ENCODE measurements at places on chromosomes 13 and 19. TPM values are rescaled to one million over a fixed set of nuclear protein-coding genes. Genes with fewer than 3 reads are reported as not detected.

- no peak overlapping the region for H3K27ac ChIP-seq
- H3K4me3 ChIP-seq, result no peak overlapping the region
- no peaks in the 10 kb centered on the region for H3K27me3 ChIP-seq
- H3K4me1 ChIP-seq, result no peaks in the 10 kb centered on the region
- no peak for DNase-seq
- no peaks in the 10 kb centered on the region for H3K36me3 ChIP-seq
These were observed 52.4 kb downstream of the CHST8 start for GRCh38 chr19:33673996-33674625.

CLC gene
- not detected for total RNA-seq

- H3K27ac ChIP-seq, result no peak overlapping the region
- no peaks in the 10 kb centered on the region for H3K4me1 ChIP-seq
- H3K36me3 ChIP-seq, result no peaks in the 10 kb centered on the region
- no peaks in the 10 kb centered on the region for H3K27me3 ChIP-seq
- no peak overlapping the region for H3K4me3 ChIP-seq
These were observed 333.4 kb downstream of the ITGBL1 start for GRCh38 chr13:101785858-101786257.

DCT gene
- total RNA-seq, result 0.54 TPM

DAND5 gene
- 0.87 TPM for total RNA-seq

DNA sequence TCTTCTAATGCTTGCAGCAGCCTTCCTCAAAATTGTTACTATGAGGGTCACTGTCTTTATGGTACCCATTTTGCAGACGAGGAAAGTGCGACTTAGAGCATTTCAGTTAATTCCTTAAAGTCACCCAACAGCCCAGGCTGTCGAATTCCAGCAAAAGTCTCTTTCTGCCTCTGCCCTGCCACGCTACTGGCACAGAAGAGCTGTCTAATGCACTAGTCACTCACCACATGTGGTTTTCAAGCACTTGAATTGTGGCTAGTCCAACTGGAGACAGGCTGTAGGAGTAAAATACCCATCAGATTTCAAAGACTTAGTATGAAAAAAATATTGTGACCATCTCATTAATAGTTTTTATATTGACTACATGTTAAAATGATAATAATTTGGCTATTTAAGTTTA lies 1.7 kb downstream of the FPR1 start:
- H3K27me3 ChIP-seq, result no peaks in the 10 kb centered on the region
- no peaks in the 10 kb centered on the region for H3K4me1 ChIP-seq
- H3K4me3 ChIP-seq, result no peak overlapping the region
- no peak overlapping the region for H3K27ac ChIP-seq
- no peak for DNase-seq

GRCh38 chr13:48476686-48477085 lies 56.2 kb downstream of the RCBTB2 start:
- H3K4me3 ChIP-seq, result no peak overlapping the region

DNA sequence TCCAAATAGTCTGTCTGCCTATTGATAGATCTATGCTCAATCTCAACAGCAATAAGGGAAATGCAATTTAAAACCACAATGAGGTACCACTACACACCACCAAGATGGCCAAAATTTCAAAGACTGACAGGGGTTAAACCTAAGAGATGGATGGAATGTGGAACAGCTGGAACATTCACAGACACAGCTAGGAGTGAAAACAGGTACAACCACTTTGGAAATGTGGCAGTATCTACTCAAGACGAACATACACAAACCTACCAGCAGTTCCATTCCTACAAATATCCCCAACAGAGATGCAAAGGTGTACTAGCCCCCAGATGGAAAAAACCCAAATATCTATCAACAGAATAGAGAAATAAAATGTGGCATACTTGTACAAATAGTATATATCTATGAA lies 86.4 kb downstream of the TSC22D1 start:
- no peak for DNase-seq
- no peak overlapping the region for H3K4me3 ChIP-seq
- no peaks in the 10 kb centered on the region for H3K4me1 ChIP-seq
- no peaks in the 10 kb centered on the region for H3K36me3 ChIP-seq
- no peak overlapping the region for H3K27ac ChIP-seq

CYP4F11 gene
- total RNA-seq, result not detected

- H3K27me3 ChIP-seq, result no peaks in the 10 kb centered on the region
- no peak for DNase-seq
- H3K4me1 ChIP-seq, result no peaks in the 10 kb centered on the region
- no peak overlapping the region for H3K27ac ChIP-seq
These were observed 296.5 kb downstream of the LMO7 start for GRCh38 chr13:75932636-75933035.

GRCh38 chr13:41827507-41828213 lies 133.2 kb downstream of the VWA8 start:
- no peaks in the 10 kb centered on the region for H3K27me3 ChIP-seq
- H3K4me3 ChIP-seq, result no peak overlapping the region
- H3K27ac ChIP-seq, result peak overlapping the region; percentile 19
- H3K36me3 ChIP-seq, result no peaks in the 10 kb centered on the region
- DNase-seq, result peak; percentile 46
- H3K4me1 ChIP-seq, result peaks cover 26% of the 10 kb centered on the region

GRCh38 chr19:10226376-10227025 lies 4.6 kb downstream of the S1PR2 start:
- no peaks in the 10 kb centered on the region for H3K36me3 ChIP-seq
- H3K27me3 ChIP-seq, result no peaks in the 10 kb centered on the region

GRCh38 chr19:13734751-13735150 lies 29.6 kb upstream of the MRI1 start:
- no peak overlapping the region for H3K27ac ChIP-seq
- no peak overlapping the region for H3K4me3 ChIP-seq
- H3K4me1 ChIP-seq, result peaks cover 21% of the 10 kb centered on the region
- no peaks in the 10 kb centered on the region for H3K27me3 ChIP-seq
- no peaks in the 10 kb centered on the region for H3K36me3 ChIP-seq

- H3K27ac ChIP-seq, result no peak overlapping the region
- no peak for DNase-seq
- no peaks in the 10 kb centered on the region for H3K36me3 ChIP-seq
These were observed 115.2 kb upstream of the VSTM2B start for GRCh38 chr19:29410601-29411000.

- peaks cover 8% of the 10 kb centered on the region for H3K4me1 ChIP-seq
- H3K4me3 ChIP-seq, result no peak overlapping the region
- no peaks in the 10 kb centered on the region for H3K36me3 ChIP-seq
- H3K27me3 ChIP-seq, result no peaks in the 10 kb centered on the region
- peak; percentile 80 for DNase-seq
These were observed 4.2 kb upstream of the DAND5 start for GRCh38 chr19:12965017-12965811.

- no peaks in the 10 kb centered on the region for H3K36me3 ChIP-seq
- H3K4me1 ChIP-seq, result no peaks in the 10 kb centered on the region
- no peaks in the 10 kb centered on the region for H3K27me3 ChIP-seq
- no peak overlapping the region for H3K4me3 ChIP-seq
These were observed 20.5 kb downstream of the DZIP1 start for GRCh38 chr13:95624020-95624419.

RGCC gene
- 38.3 TPM for total RNA-seq

DNA sequence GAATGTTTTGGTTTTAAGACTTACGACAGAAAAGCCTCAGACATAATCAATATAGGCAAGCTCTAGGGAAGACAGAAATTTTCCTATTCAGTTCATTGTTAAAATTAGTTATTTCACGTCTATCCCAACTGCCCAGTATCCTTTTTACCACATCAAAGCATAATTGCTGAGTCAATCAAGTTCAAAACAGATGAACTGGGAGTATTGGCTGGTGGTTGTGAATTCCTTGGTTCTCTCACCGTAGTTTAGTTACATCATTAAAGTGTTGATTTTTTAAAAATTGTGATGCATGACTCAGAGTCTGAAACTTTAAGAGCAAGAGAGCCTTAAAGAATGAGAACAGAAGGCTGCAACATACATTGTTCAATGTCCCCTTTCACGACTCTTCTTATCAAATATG lies 143.3 kb upstream of the FREM2 start:
- no peaks in the 10 kb centered on the region for H3K36me3 ChIP-seq
- no peak overlapping the region for H3K27ac ChIP-seq
- H3K4me1 ChIP-seq, result no peaks in the 10 kb centered on the region
- no peak for DNase-seq

- H3K27me3 ChIP-seq, result no peaks in the 10 kb centered on the region
- H3K27ac ChIP-seq, result no peak overlapping the region
- H3K36me3 ChIP-seq, result no peaks in the 10 kb centered on the region
- H3K4me3 ChIP-seq, result no peak overlapping the region
- no peaks in the 10 kb centered on the region for H3K4me1 ChIP-seq
These were observed 68.7 kb downstream of the SLC7A1 start for GRCh38 chr13:29526741-29527140.

KLF1 gene
- total RNA-seq, result not detected

ZNF549 gene
- 6.7 TPM for total RNA-seq

DNA sequence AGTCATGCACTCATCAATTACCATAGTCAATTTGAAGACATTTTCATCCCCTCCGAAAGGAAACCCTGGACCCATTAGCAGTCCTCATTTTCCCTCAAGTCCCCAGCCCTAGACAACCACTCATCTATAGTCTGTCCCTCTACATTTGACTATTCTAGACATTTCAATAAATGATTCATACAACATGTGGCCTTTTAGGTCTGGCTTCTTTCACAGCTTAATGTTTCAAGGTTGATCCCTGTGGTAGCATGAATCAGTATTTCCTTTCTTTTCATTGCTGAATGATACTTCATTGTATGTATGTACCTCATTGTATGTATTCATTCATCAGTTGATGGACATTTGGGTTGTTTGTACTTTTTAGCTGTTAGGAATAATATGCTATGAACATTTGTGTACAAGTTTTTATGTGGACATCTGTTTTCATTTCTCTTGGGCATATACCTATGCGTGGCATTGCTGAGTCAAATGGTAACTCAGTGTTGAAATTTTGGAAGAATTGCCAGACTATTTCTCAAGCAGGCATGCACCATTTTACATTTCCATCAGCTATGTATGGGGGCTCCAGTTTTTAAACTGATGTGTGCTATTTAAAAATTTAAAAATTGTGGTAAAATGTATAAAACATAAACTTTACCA lies 18.4 kb downstream of the SPATA13 start:
- no peak overlapping the region for H3K4me3 ChIP-seq
- H3K27me3 ChIP-seq, result no peaks in the 10 kb centered on the region
- DNase-seq, result no peak
- peaks cover 17% of the 10 kb centered on the region for H3K4me1 ChIP-seq

- no peaks in the 10 kb centered on the region for H3K27me3 ChIP-seq
- H3K36me3 ChIP-seq, result no peaks in the 10 kb centered on the region
- H3K4me3 ChIP-seq, result no peak overlapping the region
- H3K27ac ChIP-seq, result no peak overlapping the region
- peaks cover 14% of the 10 kb centered on the region for H3K4me1 ChIP-seq
- DNase-seq, result no peak
These were observed 25.0 kb downstream of the HSPH1 start for GRCh38 chr13:31136724-31137123.

DNA sequence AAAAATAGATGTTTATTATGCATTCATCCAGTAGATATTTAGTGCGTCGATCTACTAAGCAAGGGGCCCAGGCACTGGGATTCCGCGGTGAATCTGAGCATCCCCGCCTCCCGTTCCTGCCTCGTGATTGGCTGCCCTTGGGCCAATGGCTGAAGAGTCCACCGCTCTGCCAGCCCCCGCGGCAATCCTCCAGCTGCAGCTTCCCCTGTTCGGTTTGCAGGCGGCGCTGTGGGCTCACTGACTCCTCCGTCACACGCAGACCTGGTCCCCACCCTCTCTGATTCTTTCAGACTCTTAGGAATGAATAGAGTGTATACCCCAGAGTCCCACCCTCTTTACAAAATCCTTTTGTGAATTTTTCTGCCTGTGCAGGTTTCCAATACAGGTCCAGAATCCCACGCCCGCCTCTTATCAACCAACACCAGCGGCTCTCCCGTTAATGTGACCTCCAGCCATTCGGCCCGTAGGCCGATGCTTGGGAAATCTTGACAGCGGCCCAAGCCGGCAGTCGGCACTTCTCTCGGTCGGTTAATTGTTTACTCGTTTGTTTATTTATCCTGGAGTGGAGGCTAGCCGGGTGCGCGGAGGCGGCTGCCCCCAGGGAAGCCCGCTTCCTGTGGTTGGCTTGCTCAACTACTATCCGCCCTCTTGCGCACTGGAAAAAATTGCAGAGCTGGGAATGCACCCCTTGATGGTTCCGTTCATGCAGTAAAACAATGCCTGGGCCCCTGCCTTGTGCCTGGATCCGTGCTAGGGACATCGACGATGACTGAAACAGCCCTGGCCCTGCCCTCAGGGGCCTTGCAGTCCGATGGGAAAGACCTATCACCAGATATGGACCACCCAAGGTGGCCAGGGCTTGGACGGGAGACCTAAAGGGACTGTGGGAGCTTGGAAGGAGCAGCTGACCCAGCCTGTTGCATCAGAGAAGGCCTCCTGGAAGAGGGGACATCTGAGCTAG lies 4.5 kb upstream of the ARHGAP35 start:
- peak; percentile 98 for DNase-seq
- H3K4me3 ChIP-seq, result peak overlapping the region; percentile 32

ASF1B gene
- total RNA-seq, result 2.4 TPM

POLRMT gene
- total RNA-seq, result 41.4 TPM

GRCh38 chr13:114027046-114027715 lies 53.3 kb upstream of the C13orf46 start:
- H3K27me3 ChIP-seq, result no peaks in the 10 kb centered on the region
- no peak overlapping the region for H3K27ac ChIP-seq
- DNase-seq, result no peak
- no peak overlapping the region for H3K4me3 ChIP-seq
- peaks cover 6% of the 10 kb centered on the region for H3K36me3 ChIP-seq

GIPC3 gene
- total RNA-seq, result 2.0 TPM

DNA sequence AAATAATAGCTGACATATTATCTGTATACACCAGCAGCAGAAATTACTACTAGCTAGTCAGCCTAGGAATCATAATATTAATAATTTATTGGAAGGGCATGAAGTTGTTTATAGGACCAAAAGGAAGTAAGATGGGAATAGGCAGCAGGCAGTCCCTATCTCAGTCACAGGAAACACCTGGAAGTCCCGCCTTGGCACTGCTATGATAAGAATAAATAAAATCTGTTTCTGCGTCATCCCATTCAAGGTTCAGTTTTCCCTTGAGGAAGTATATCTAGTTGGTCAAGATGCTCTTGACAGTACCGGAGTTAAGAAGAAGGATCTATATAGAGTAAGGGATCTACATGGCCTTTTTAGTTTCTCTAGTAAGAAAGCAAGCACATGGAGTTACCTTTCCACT lies 830.8 kb downstream of the DIAPH3 start:
- H3K27me3 ChIP-seq, result no peaks in the 10 kb centered on the region
- no peaks in the 10 kb centered on the region for H3K36me3 ChIP-seq
- H3K4me3 ChIP-seq, result no peak overlapping the region
- DNase-seq, result peak; percentile 9
- no peaks in the 10 kb centered on the region for H3K4me1 ChIP-seq
- H3K27ac ChIP-seq, result no peak overlapping the region

KCNN4 gene
- total RNA-seq, result 0.22 TPM

UBE2L5 gene
- 0.18 TPM for total RNA-seq

N4BP2L1 gene
- total RNA-seq, result 12.5 TPM

Measured in adrenal gland (tissue), 19 donors.